COR-L47 (cell line): ENCODE measurements at places on chromosomes 4 and X.

DNA sequence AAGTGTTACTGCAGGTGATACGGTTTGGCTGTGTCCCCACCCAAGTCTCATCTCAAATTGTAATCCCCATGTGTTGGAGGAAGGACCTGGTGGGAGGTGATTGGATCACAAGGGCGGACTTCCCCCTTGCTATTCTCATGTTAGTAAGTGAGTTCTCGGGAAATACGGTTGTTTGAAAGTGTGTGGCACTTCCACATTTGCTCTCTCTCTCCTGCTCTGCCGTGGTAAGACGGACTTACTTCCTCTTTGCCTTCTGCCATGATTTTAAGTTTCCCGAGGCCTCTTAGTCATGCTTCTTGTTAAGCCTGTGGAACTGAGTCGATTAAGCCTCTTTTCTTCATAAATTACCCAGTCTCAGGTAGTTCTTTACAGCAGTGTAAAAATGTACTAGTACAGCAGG is 65.2 kb upstream of the SLC7A11 start:
- DNase-seq = no peak

DNA sequence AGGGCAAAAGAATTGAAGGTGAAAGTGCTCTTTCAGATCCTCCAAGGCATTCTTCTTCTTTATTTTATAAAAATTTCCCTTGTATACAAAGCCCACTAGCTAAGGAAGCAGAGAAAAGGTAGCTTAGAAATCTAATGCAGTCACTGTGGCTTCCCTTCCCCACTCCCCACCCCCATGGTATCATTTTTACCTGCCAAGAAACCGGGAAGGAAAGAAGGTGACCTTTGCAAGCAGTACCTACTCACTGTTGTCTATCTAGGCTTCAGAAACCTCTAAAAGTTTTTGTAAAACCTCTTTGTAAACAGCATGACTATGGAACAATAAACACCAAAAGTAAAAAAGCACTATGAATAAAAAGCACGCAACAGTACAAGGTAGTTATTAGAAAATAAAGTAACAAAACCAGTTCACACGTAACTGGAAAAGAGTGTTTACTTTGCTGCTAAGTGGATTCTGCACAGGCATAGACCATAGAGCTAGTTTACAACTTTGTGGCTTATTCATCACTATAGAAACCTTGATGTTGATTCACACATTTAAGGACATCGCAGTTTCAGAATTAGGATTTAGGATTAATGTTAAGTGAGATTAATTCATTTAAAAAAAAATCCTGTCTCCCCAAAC is 109.6 kb upstream of the FTHL17 start:
- no peak for DNase-seq

DNA sequence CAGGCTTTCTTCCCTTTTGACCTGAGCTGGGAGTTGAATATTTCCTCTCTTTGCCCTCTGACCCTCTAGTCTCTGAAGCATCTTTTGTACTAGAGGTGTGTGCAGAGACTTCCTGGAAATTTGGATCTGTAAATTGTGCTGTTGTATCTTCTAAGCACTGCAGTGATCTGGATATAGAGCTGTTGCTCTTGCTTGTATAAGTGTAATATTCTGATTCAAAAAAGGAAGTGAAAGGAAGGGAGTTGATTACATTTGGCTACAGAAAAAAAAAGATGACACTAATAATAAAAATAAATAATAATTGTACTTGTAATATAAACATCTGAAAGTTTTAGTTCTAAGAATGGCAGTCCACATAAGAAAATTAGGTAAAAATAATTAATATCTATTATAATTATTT is 33.0 kb downstream of the FRG1 start:
- no peak for DNase-seq

GRCh38 chr4:88134111-88134510 is 24.3 kb downstream of the ABCG2 start:
- no peak for DNase-seq

DNA sequence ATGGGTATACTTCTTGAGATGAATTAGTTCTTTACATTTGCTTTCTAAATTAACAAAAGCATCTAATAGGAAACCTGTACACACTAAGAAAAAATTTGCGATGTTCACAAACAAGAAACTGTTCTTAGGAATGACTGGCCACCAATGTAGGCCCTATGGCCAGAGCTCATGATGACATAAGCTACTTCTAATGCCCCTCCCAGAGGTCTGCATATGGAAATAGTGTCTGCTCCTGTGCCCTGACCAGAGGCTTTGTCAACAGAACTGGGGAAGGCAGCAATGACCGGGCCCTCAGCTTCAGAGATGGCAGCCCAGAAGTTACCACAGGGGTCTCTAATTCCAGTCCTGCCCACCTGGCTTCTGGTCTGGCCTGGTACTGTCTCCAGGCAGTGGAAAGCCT is 15.0 kb upstream of the BCLAF3 start:
- no peak for DNase-seq

- DNase-seq = no peak
Observed at GRCh38 chr4:39648827-39649558, 10.3 kb upstream of the SMIM14 start.

DNA sequence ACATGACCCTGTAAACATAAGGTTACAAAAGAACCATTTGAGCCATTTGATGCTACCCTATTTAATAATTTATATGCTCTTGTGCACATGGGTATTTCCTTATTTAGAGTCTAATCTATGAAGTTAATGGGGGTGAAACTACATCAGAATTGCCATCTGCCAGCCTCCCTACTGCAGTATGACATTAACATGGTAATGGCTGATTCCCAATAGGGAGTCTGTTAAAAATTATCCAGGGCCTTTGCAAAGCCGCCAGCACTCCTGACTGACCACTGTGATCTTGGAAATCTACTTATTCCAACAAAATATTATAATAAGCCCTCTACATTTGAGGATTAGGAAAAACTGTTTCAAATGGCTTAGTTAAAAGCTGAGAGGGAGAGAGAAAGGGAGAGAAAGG is 153.7 kb downstream of the CLCN4 start:
- no peak for DNase-seq

GRCh38 chrX:112164420-112164819 is 81.8 kb upstream of the TRPC5 start:
- DNase-seq = no peak

DNA sequence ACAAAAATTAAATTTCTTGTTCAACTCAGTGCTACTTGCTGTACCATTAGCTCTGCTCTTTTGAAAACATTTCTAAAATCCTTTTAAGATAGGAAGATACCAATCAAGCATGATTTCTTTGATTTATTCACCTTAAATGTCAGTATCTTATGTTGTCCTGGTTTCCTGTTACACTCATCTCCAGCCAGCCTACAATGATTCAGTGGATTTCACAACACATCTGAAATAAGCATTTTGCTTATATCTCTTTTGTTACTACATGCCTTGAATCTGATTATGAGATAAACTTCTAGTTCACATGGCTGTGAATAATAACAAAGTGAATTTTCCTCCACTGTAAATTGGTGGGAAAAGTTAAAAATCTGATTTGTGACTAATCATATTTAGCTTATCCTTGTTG is 112.5 kb upstream of the BMP3 start:
- DNase-seq = no peak

- no peak for DNase-seq
Observed at GRCh38 chr4:111204797-111205196, 581.9 kb upstream of the PITX2 start.
